ENCODE measurements at places on chromosomes 5 and 9.

DNA sequence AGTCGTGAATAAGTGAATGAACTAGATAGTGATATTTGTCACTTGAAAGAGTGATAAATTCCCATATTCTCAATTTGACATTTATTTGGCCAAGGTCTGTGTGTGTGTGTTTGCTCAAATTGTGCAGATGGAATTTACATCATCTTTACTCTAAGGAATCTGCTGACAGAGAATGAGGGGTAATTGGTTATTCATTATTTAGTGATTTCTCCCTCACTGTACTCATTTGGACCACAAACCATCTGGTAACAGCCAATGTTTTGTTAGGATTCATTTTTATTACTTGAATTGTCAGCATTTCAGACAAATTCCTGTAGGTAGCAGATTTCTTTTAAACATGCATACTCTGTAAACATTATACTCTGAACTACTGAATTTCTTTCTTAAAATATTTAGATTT is 15.6 kb downstream of the VCAN start:
- no peak for DNase-seq

- DNase-seq = no peak
Measured at GRCh38 chr9:18441261-18441660, 32.7 kb upstream of the ADAMTSL1 start.

DNA sequence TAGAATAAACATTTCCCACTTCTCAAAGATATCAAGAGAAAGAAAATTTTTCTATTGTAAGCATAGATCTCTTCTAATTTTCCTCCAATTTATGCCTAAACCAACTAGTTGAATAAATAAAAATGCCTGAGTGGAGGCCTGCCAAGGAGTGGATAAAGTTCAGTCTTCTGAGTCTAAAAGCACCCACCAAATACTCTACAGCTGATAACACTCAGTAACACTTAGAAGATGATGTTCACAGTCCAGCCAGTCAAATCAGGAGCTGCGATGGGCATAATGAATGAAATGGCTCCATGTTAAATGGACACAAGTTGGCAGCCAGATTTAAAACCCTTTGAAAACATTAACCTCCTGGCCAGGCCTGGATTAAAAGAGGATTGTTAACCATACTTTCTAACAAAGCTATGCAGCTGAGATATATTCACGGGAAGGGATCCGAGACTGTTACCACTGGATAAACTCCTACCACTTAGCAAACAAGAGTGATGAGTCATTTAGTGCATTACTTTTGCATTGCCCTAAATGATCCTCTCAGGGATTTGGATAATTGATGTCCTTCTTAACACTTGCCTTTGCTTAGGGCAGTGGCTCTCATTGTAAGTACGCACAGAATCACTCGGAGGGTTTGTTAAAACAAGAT is 63.7 kb upstream of the CCDC112 start:
- DNase-seq = no peak

- no peak for DNase-seq
Measured at GRCh38 chr5:153752890-153753289, 262.4 kb downstream of the GRIA1 start.

- no peak for DNase-seq
Measured at GRCh38 chr5:175690025-175690424, 32.2 kb downstream of the HRH2 start.

DNA sequence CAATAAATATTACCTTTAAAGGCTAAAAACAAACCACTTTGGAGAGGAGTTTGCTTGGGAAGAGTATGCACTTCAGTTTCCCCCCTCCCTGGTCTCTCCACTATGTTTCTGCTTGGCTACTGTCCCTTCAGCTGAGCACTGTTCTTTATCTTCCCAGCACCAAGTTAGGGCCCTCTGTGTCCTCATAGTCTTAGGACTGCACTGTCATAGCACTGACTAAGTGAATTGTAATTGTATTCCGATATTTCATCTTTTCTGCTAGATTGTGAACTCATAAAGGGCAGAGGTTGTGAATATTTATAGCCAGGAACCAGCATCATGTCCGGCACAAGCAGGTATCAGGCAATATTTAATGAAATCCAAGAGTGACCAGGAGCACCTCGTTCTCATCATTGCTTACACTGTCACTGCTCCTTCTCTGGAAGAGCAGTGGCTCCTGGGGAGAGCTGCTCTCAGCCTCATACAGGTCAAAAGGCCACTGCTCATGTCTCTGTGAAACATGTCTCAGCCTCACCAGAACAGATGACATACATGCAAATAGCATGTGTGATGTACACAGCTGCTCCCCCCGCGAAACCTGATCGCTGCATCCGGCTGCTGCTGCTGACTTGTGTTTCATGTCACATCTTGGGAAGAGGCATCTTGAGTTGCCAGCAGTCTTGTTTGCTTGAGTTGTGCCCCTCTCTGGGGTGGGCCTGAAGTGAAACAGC is 279.7 kb upstream of the MSX2 start:
- no peak for DNase-seq

DNA sequence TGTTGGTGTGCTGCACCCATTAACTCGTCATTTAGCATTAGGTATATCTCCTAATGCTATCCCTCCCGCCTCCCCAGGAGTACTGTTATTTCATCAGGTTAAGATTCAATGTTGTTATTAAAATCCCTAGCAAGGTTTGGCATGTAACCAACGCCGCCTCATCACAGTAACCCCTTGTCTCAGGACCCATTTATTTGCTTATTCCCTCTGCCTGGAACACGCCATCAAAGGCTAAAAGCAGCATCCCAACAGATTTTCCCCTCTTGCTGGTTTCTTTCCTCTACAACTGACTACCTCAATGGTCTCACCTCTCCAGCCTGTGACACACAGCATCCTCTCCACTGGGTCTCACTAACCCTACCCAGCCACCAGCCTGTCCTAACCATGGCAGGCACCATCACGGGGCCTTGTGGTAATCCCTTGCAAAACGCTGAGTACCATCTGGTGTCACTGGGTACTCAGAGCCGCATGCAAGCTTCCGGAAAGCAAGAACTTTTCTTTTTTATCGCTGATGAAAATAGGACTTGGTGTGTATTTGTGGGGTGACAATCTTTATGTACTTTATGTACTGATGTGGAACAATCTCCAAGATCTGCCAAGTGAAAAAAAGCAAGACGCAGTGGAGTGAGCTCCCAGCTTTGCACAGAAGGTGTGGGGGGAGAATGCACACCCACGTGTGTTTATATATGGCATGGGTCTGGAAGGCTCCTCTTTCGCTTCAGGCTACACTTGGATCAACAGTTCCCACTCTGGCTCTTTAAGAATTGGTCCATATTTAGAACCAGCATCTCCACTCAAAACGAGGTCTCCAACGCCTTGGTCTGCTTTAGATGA is 6.1 kb downstream of the RPS14 start:
- DNase-seq = no peak

GRCh38 chr5:110376281-110376951 is 350.1 kb downstream of the TMEM232 start:
- DNase-seq = no peak

DNA sequence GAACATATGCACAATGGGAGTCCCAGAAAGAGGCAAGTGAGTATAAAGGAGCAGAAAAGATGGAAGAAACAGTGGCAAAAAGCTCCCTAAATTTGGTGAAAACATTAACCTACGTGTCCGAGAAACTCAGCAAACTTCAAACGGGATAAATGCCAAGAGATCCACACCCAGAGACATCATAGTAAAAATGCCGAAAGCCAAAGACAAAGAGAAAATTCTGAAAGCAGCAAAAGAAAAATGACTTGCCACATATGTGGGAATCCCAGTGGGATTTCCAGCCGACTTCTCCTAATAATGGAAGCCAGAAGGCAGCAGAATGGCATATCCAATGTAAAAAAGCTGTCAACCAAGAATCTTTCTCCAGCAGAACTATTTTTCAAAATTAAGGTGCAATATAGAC is 101.2 kb downstream of the ADAMTS2 start:
- DNase-seq = no peak

- DNase-seq = no peak
Measured at GRCh38 chr5:14594378-14595074, 12.9 kb downstream of the OTULINL start.

DNA sequence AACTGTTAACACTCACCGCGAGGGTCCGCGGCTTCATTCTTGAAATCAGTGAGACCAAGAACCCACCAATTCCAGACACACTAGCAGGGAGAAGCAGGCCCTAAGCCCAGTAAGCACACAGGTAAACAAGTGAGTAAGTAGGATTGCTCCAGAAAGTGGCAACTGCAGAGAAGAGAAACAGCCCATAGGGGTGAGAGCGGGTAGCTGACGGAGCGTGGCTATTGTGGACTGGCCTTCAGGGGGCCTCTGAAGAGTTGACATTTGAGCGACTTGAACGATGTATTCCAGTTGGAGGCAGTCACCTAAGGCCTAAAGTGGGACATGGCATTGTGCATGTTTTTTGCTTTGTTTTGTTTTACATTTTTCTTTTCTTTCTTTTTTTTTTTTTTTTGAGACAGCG is 74.2 kb downstream of the TSPAN17 start:
- no peak for DNase-seq

- DNase-seq = no peak
Measured at GRCh38 chr9:117418111-117418510, 3.3 kb upstream of the ASTN2 start.

DNA sequence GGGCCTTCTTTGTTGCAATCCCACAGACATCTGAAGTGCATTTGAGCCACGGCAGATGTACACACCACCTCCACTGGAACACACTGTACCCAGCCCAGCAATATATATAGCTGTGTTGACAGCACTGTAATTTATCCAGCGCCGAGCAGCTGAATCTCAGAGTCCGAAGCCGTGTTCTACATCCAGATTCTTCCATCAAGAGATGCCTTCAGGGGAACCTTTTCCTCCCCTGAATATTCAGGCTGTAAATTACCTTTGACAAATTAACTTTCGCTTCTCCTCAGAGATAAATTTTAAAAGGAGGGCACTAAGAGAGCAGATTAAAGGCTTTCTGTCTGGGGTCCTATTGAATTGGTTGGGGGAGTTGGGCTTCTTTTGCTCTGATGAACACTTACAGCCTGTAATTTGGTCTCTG is 76.4 kb downstream of the ROR2 start:
- no peak for DNase-seq

GRCh38 chr9:19149230-19149629 is 21.9 kb upstream of the PLIN2 start:
- DNase-seq = no peak

DNA sequence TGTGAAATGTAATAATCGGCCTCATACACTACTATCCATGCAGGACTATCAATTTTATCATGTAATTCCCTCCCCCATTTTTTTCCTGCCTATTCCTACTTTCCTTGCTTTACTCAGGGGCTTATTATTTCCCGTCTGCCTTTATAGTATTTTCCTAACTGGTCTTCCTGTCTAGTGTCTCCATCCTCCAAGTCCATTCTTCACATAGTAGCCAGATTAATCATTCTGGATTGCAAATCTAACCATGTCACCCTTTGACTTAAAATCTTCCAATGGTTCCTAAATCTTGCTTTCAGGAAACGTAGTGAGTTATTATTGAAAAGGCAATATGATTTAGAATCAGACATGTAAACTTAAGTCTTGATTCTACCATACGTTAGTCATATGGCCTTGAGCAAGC is 307.4 kb upstream of the HAPLN1 start:
- DNase-seq = no peak

DNA sequence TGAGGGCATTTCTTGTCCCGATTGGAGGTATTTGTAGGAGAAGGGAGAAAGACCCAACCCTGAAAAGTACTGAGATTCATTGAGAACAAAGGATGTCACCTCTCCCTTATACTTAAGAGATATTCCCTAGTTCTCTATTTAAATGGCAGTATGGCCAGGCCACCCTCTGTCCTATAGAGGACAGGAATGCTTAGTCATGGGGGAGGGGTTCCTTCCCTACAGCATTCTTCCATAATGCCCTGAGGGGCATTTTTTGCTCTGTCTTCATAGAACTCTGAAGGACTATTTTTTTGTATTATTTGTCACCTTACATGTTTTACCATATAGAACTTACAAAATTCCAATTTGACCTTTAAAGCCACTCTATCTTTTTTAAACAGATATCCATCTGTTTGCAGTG is 176.3 kb downstream of the TMEM161B start:
- no peak for DNase-seq

DNA sequence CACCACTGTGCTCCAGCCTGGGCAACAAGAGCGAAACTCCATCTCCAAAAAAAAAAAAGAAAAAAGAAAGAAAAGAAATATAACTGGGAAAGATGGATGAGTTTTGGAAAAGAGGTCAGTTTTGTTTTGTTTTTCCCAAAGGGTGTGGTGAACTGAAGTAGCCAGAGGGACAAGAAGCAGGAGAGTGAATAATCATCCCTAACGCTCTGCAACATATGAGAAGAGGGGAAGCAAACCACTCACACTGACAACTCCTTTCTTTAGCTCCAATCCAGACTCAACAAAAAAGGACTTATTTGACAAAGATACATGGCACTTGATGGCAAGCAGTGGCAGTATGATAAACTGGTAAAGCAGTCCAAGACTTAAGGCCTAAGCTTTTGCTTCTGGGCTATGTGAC is 176.1 kb upstream of the HMHB1 start:
- DNase-seq = no peak

DNA sequence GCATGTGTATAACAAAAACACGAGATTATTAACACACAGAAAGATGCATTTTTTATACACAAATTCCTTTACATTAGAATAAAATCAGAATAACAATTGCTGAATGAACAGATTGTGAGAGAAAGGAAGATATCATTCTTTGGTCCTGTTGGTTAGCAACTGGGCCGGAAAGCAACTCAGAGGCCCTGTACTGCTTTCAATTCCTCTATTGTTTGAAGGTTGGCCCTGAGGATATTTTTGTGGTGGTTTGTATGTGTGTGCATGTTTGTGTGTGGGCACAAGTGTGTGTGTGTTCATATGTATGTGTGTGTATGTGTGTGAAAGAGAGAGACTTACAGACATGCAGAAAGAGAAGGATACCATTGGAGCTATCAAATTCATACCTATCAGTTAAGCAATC is 356.8 kb upstream of the DMAC1 start:
- DNase-seq = no peak

- DNase-seq = no peak
Measured at GRCh38 chr9:112332674-112332976, 794 bp downstream of the PTBP3 start.

DNA sequence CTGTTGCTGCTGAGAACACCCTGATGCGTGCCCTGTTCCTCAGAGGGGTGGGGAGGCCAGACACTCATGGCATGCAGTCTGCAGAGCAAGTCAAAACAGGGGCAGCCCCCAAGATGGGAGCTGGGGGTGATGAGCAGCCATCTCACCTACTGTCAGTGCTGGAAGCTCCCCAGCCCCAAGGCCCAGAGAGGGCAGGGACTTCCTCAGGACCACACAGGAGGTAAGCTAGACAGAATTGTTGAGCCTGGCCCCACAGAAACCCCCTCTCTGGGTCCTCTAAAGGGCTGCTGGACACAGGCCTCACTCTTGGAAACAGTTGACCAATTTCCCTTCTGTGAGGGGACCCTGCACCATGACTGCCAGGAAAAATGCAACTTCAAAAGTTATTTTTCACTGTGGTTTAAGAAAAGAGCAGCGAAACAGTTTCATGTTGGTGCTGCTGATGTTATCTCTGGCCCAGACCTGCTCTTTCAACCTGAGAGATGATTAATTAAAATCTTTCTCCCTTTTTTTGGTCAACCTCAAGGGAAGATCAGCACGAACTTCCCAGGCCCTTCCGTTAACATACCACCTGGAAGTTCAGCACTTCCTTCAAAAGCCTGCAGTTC is 9.6 kb downstream of the CSF2 start:
- no peak for DNase-seq
